NCI-H524 treated with DMSO at 0.1 percent for 48 hours (cell line): ENCODE measurements at places on chromosomes 7 and 10.

GRCh38 chr10:23525406-23525805, 86.5 kb downstream of the OTUD1 start:
- DNase-seq: no peak

GRCh38 chr7:99694201-99694911, 14.6 kb upstream of the CYP3A5 start:
- DNase-seq: no peak

- DNase-seq: peak; percentile 44
These were observed 18.2 kb upstream of the PARP12 start for GRCh38 chr7:140080919-140081318.

- DNase-seq: no peak
These were observed 537.2 kb downstream of the XPNPEP1 start for GRCh38 chr10:109386101-109386500.

- no peak for DNase-seq
These were observed 175.1 kb upstream of the ADCY1 start for GRCh38 chr7:45399069-45399468.

DNA sequence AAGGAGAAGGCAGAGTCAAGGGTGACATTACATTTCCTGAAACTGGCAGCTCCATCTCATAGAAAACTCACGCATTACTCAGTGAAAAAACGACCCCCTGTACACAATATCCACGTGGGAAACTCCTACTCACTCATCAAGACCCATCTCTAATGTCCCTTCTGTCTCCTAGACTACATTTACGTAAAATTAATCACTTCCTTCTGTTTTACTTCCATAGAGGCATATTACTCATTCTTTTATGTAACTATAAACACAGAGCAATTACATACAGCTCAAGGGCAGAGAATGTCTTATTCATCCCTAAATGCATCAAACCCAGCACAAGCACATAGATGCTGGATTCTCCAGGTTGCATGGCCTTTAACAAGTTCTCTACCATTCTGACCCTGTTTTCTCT, 281.8 kb downstream of the KCNMA1 start:
- DNase-seq: no peak

GRCh38 chr10:48885376-48885775, 54.3 kb downstream of the LRRC18 start:
- no peak for DNase-seq

- DNase-seq: no peak
These were observed 395.7 kb upstream of the FOXK1 start for GRCh38 chr7:4286351-4286750.

DNA sequence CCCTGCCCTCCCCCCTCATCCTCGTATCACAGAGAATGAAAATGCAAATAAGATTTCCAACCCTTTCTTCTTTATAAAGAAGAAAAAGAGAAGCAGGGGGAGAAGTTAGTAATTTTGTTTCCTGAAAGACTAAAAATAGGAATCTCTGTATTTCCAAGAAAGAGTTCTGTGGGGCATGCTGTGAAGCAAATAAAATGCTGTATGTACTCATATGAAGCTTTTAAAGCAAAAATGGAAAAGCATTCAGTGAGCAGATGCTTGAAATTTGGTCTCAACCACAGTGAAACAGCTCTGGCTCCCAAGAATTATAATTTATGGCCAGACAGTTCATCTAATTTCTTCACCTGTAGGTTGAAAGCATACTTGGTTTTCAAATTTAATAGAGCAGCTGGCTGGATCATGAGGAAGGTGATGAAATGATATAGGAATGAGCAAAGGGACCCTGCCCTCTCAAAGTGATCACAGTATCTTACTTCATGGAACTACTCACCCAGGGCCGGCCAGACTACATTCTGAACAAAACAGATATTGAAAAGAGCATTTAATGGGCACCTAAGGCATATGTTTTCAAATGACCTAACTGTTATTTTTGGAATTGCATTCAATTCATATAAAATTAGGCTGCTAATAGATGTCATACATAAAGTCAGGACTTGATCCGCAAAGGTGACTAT, 31.4 kb downstream of the SVIL start:
- DNase-seq: no peak

- DNase-seq: no peak
These were observed 45.5 kb upstream of the CYTH3 start for GRCh38 chr7:6317797-6318438.

DNA sequence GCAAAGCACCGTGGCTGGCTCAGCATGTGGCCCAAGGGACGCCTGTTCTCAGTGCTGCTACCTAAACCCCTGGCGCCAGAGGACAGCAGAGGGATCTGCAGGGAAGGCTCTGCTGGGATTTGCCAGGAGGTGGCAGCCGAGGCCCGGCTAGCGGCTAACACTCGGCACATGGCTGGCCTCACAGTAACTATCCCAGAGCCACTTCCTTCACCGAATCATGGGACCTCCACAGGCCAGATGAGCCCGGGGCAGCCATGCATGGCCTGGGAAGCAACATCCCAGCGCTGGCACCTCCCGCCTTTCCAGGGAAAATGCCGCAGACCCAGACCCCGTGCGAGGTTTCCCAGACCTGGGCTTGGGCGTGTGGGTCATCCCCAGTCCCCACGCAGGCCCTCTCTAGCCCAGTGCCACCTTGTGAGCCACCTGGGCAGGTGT, 36.4 kb downstream of the DPYSL4 start:
- DNase-seq: no peak

- DNase-seq: no peak
These were observed 274.8 kb downstream of the PTPRN2 start for GRCh38 chr7:158312789-158313188.

- DNase-seq: no peak
These were observed 122.4 kb downstream of the CLEC2L start for GRCh38 chr7:139645572-139646523.
